ENCODE measurements at places on chromosomes 1 and 21.
A peak's percentile ranks its signal among the peaks of the same experiment; 100 is the strongest.

DNA sequence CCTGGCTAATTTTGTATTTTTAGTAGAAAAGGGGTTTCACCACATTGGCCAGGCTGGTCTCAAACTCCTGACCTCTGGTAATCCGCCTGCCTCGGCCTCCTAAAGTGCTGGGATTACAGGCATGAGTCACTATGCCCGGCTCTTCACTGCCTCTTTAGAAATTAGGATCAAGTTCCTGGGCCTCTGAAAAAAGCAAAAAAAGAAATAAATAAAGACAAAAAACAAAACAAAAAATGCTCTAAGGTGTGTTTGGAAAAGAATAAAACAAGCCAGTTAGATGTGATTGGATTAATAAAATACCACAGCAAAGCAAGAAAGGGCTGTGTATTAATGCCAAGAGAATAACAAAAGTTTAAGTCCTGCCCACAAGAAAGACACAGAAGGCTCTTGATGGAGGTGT, 4.2 kb upstream of the ABCB10 start:
- no peak for DNase-seq

GRCh38 chr1:234721476-234722269, 111.7 kb upstream of the IRF2BP2 start:
- no peak for DNase-seq

DNA sequence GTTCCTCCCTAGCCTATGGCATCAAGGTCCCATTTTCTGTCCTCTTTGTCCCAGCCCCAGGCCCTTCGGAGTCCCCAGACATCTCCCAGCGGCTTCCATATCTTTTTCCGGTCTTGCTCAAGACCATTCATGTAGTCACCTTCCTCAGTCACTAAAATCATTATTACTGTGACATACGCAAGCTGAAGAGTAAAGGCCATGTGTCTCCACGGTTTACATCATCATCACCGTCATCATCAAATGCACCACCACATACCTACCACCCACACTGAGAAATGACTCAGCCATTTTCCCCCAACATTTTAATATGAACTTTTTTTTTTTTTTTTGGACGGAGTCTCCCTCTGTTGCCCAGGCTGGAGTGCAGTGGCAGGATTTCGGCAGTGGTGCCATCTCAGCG, 43.4 kb downstream of the FHAD1 start:
- DNase-seq: no peak

DNA sequence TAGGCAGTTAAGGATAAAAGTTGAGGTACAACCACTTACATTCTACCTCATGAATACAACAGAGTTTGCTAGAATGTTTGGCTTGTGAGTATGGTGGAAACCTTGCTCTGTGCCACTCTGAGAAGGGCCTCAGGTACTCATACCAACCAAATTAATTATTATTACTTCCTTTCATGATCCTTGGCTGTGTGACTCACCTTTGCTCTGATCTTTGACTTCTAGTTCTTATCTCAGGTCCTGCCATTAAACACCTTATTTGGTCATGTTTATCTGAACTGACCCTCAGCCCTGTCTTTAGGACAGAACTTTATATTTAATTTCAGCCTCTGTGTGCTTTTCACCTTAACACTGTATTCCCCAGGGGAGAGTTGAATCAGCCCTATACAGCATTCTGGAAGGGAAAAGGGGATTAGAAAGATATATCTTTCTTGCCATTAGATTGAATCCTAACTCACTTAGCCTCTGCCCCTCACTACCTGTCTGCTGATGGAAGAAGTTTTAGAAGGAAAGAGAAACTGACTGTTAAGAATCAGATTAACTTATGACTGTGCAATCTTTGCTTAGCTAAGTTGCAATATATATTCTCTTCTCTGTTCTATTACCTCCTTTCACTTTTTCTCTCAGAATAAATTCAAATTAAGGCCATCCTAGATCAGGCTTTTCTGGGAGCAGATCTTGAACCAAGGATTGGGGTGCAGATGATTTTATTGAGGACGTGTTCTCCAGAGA, 260.4 kb upstream of the DPYD start:
- no peak for DNase-seq

GRCh38 chr1:1331068-1331965, at the start of gene TAS1R3:
TSS of gene TAS1R3 (plus strand) at chr1:1331280. CDS start at chr1:1331346, 66 bp downstream.
- DNase-seq: no peak

- DNase-seq: no peak
Measured at GRCh38 chr1:178919581-178919980, 48.7 kb upstream of the ANGPTL1 start.

- no peak for DNase-seq
Measured at GRCh38 chr1:21089731-21090130, 87.0 kb downstream of the EIF4G3 start.

- DNase-seq: no peak
Measured at GRCh38 chr1:168736520-168736919, 7.5 kb upstream of the DPT start.

- DNase-seq: peak; percentile 62
Measured at GRCh38 chr1:234845097-234845660, 235.2 kb upstream of the IRF2BP2 start.

GRCh38 chr1:1068517-1069055, 5.5 kb downstream of the RNF223 start:
- peak; percentile 55 for DNase-seq

DNA sequence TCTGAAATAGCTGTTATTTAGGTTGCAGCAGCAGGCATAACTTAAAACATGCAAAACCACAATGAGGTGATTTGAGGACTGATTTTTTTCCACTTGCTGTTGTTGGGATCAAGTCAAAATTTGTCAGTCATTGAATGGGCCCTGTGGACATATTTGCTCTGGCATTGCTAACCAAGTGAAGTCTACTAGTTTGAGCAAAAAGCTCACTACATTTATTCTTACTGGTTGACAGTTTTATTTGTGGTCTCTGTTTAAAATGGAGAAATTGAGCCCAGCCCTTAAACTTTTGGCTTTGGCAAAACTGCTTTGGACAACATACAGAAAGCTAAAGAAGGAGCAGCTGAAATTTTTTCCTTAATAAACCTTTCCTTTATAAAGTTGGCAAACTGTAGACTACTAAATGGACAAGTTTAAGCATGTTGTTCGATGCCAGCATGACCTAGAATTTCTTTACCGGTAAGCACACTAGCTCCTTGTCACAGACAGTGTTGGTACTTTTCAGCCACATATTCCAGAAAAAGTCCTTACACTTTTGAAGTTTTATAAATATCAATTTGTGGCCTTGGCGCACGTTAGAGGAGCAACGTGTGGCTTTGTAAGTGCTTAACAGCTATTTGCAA, 234.6 kb downstream of the USP25 start:
- DNase-seq: no peak

DNA sequence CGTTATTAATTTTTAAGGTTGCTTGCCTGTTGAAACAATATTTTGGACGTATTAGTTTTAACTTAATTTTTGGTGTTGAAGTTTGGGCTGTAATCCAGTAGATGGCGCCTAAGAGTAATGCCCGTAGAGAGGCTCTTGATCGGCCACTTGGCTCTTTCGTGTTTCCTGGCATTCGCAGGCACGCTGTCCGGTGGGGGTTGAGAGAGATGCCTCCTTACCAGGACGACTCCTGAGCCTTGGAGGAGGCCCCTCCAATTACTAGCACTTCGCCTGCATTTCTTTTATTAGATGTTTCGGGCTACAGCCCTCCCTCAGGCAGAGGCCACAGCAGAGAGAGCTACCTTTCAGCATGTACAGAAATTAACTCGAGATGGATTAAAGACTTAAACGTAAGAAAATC, 12.0 kb downstream of the OR2M4 start:
- DNase-seq: no peak

DNA sequence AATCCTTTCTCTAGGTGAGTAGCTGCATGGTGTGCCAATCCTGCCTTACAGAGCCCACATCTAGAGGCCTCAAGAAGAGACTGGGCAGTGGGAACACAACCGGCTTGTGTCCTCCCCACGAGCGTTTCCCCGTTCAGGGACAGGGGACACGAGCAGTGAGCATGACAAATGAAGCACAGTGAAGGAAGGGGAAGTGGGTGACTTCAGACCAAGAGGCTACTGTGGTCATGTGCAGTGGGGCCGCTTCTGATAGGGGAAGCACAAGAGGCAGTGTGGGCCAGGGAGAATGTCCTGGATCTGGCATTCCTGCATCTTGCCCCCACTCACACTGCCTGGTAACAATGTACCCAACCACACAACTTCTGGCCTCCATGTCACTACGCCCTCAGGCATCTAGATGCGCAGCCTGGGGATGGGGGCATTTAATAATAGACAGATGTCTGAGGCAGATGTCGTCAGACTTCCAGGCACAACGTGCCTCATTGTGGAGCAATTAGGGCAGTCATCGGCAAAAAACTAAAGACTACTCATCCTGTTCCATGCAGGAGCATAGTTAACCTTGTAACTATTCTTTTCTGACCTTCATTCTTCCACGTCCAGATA, 155.6 kb upstream of the NBPF11 start:
- DNase-seq: no peak

- no peak for DNase-seq
Measured at GRCh38 chr1:160007577-160008200, 24.1 kb downstream of the PIGM start.

DNA sequence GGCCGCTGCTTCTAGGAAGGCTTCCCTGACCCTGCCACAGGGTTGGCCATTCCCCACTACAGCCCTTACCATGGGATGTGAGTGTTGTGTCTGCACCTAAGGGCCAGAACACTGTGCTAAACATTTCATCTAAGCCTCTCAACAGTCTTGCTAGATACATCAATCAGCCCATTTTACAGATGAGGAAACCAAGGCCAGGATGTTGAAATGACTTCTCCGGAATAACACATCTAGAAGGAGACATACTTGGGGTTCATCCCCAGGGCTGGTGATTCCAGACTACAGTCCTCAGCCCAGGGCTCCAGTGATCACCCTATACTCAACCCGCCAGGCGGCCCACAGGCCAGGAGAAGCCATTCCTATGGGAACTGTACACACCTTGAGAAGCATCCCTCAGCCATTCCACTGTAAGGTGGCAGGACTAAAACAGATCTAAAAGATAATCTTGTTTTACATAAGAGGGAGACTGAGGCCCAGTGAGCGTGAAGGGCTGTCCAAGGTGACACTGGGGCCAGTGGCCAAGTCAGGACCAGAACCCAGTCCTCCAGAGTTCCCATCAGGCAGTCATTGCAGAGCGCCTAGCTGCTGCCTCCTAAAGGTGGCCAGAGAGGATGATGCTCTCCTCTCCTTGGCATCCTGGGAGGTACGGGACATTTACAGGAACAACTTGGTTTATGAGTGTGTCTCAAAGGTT, 119.5 kb downstream of the GLIS1 start:
- DNase-seq: no peak

DNA sequence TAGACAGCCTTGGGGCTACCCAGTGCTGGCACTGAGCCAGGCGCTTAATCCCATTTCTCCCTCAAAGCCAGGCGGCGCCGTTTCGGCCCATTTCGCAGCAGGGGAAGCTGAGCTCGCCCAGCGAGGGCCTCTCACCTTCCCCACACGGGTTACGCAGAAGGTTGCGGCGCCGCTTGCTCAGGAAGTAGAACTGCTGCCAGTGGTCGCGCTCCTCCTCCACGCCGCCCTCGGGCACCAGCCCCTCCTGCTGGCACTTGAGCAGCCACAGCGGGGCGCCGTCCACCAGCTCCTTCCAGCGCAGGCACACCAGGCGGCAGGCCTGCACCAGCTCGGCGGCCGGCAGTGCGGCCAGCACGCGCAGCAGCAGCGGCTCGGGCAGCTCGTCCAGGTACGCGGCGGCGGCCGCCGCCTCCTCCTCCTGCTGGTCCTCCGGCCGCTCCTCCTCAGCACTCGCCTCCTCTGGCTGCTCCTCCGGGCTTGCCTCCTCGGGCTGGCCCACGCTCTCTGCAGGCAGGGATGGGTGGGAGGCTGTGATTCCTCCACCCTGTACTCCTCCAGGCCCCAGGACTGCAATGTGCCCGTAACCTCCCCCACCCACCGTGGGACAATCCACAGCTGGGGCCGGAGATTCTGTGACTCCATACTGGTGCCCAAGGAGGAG, 3.8 kb downstream of the FBXO2 start:
- DNase-seq: peak; percentile 64

- DNase-seq: no peak
Measured at GRCh38 chr1:6904476-6905170, 119.4 kb downstream of the CAMTA1 start.

DNA sequence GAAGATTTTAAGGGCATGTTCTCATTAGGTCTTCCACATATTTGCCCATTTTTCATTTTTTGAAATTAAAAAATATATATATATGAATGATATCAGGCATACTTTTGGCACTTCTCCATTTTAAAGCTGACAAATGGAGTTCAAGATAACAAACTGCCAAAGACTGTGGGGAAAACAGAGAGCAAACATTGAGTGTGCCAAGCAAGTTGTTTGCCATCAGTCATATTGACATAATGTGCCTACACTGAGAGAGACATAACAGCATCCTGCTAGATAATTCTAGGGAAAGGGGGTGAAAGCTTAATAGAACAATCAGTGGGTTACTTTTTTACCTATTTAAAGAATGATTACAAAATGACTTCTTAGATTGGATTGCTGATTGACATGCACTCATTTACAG, 529.4 kb upstream of the CXADR start:
- DNase-seq: no peak

DNA sequence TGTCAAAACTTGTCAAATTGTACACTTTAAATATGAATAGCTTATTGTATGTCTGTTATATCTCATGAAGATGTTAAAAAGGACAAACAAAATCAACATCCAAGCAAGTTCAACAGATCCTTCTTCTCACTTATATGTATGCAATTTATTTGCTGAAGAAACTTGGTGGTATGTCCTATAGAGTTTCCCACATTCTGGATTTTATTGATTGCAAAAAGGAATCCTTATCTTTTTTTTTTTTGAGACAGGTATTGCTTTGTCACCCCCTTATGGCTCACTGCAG, 5.6 kb upstream of the RABGAP1L start:
- no peak for DNase-seq

- no peak for DNase-seq
Measured at GRCh38 chr1:53567851-53568250, 108.7 kb downstream of the DMRTB1 start.

GRCh38 chr1:117001254-117001927, at the start of gene CD101:
TSS of gene CD101 (plus strand) at chr1:117001760. CDS start at chr1:117001818, 58 bp downstream.
- no peak for DNase-seq

- no peak for DNase-seq
Measured at GRCh38 chr1:9294405-9294773, 1.7 kb downstream of the SPSB1 start.

DNA sequence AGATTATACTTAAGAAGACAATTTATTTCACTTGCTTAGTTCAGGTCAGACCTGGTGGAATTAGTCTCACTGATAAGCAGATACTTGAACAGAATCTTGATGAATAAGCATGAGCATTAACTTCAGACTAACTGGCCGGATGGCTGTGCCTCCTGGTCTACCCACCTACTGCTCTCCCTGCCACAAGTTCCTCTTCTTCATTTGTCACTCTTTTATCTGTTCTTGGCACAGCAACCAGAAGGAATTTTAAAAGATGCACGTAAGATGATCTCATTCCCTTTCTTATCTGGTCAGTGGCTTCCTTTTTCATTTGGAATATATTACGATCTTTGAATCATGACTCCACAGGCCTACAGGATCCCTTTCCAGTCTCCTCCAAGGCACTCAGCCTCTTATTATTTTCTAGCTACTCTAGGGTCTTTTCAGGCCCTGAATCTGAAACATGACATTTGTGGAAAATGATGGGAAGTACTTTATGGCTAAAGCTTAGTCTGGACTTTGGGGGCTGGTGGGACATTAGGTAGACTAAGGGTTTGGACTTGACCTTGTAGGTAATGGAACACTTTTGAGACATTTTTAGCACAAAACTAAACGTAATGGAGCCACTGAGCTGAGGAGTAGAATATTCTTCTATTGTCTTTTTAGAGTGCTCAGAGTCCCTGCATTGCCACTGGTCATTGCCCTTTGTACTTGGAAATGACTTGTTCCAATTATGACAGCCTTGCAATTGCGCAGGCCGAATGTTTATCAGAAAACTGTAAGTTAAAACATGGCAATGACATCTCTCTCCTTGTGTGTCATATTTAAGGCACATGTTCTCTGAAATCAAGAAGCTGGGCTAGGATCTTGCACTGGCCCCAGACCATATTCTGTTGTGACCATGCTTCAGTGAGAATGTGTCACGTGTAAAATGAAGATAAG, 16.0 kb downstream of the ST6GALNAC3 start:
- DNase-seq: no peak

Data from T-helper 22 cell (primary cell).